Common myeloid progenitor, CD34-positive (primary cell): ENCODE measurements at places on chromosomes 16 and 17.
A peak's percentile ranks its signal among the peaks of the same experiment; 100 is the strongest.

- no peaks in the 10 kb centered on the region for H3K4me1 ChIP-seq
- H3K4me3 ChIP-seq, result no peak overlapping the region
- no peaks in the 10 kb centered on the region for H3K36me3 ChIP-seq
- DNase-seq, result no peak
Measured at GRCh38 chr16:73289232-73289631, 241.3 kb upstream of the ZFHX3 start.

DNA sequence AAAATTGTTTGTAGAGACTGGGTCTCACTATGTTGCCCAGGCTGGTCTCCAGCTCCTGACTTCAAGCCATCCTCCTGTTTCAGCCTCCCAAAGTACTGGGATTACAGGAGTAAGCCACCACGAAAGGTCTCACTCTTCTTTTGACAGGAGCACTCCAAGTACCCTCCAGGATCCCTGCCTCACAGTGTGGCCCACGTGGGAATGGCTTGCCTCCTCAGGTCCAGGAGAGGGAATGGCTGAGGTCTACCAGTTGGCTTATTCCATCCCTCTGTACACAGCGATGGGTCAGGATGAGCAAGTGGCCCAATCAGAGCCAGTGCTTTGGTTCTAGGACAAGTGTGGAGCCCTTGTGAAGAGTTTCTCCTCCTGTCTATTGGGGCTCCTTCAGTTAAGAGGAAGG is 73.7 kb upstream of the ZNF423 start:
- H3K4me1 ChIP-seq, result no peaks in the 10 kb centered on the region
- H3K4me3 ChIP-seq, result no peak overlapping the region
- no peaks in the 10 kb centered on the region for H3K36me3 ChIP-seq
- DNase-seq, result no peak

DNA sequence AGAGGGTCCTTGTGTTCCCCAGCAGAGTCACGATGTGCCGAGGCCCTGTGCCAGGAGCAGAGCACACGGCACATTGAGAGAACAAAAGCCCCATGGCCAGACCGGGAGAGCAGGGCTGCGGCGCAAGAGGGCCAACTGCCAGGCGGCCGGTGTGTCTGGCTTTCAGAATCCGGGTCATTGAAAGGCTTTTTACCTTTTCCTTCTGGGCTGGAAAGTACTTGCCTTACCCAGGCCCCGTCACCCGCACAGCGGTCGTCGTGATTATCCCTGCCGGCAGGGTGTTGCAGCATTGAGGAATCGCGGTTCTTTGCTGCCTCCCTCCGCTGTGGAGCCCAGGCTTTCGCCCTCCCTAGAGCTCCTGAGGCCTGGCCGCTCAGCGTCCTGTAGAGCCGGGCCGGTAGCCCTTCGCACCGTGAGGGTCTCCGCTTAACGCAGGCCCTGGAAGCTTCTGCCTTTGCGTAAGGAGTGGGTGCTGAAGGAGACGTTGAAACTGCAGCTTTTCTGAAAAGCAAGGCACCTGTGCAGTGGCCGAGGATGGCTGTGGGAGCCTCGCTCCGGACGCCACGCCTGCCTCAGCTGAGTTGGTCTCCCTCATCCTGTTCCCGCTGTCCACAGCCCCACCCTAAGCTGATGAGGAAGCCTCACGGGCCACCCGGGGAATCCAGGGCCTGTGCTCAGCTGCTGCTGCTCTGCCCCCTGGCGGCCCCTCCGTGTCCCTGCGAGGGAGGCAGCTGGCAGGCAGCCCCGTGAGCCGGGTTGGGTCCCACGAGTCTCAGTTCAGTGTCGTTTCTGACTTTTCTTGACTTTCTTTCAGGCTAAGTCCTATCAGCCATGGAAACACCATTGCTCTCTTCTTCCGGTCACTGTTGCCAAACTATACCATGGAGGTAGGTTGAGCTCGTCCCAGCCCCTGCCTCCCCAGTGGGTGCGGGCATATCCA is 8.6 kb upstream of the MC1R start:
- no peaks in the 10 kb centered on the region for H3K27me3 ChIP-seq
- H3K4me3 ChIP-seq, result no peak overlapping the region
- H3K4me1 ChIP-seq, result peaks cover 2% of the 10 kb centered on the region
- peaks cover 63% of the 10 kb centered on the region for H3K36me3 ChIP-seq
- H3K27ac ChIP-seq, result no peak overlapping the region

GRCh38 chr16:19524356-19524615 is 544 bp downstream of the CCP110 start:
- H3K36me3 ChIP-seq, result peaks cover 8% of the 10 kb centered on the region
- H3K27me3 ChIP-seq, result no peaks in the 10 kb centered on the region
- no peak for DNase-seq
- peak overlapping the region; percentile 95 for H3K4me3 ChIP-seq

DNA sequence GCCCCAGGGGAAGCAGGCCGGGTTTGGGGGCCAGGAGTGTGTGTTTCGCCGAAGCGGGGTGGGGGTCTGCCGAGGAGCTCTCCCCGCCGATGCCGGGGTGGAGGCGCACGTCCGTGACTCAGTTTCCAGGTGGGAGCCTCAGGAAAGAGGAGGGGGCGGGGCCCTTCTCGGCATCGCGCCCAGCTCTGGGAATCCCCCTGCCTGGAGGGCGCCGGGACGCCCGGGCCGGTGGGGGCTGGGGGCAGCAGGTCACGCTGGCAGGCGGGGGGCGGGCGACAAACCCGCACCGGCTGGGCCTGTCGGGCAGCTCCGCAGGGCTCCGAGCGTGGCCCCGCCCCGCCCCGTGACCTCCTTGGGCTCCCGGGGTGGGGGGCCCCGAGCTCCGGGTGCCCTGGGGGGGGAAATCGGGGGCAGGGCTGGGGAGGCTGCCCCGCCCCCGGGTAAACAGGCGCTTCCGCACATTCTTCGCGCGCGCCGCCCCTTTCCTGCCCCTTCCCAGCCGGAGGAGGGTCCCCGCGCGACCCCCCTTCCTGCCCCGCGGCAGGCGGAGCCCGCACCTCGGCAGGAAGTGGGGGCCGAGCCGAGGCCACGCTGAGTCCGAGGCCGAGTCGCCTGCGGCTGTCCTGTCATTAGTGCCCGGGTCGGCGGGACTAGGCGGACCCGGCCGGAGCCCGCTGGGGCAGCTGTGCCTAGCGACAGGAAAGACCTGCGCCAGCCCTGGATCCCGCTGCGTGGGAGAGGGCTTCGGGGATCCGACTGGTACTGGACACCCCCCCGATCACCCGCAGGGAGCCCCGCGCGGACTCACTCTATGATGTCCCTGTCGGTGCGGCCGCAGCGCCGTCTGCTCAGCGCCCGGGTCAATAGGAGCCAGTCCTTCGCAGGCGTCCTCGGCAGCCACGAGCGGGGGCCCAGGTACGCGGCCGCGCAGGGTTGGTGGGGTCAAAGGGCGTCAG is 9.3 kb downstream of the RIPOR1 start:
- no peak overlapping the region for H3K27ac ChIP-seq
- peak; percentile 64 for DNase-seq
- peaks cover 55% of the 10 kb centered on the region for H3K4me1 ChIP-seq
